ENCODE measurements at places on chromosomes 2 and 18. TPM values are rescaled to one million over a fixed set of nuclear protein-coding genes. Genes with fewer than 3 reads are reported as not detected.

GRCh38 chr18:48296581-48296980, 112.6 kb downstream of the ZBTB7C start:
- no peaks in the 10 kb centered on the region for H3K36me3 ChIP-seq
- no peak overlapping the region for H3K4me3 ChIP-seq
- no peak overlapping the region for H3K27ac ChIP-seq
- H3K27me3 ChIP-seq: no peaks in the 10 kb centered on the region

Gene DOK6
- not detected for total RNA-seq

Gene SLC19A3
- not detected for total RNA-seq

GRCh38 chr2:95264624-95265023, 9.6 kb upstream of the PROM2 start:
- no peak for DNase-seq
- no peaks in the 10 kb centered on the region for H3K36me3 ChIP-seq
- no peak overlapping the region for H3K27ac ChIP-seq
- H3K4me1 ChIP-seq: no peaks in the 10 kb centered on the region
- no peak overlapping the region for H3K4me3 ChIP-seq
- peaks cover 5% of the 10 kb centered on the region for H3K27me3 ChIP-seq

- no peak overlapping the region for H3K27ac ChIP-seq
- DNase-seq: no peak
Measured at GRCh38 chr2:149291881-149292280, 38.5 kb upstream of the LYPD6 start.

Gene SLC25A52
- total RNA-seq: not detected

Gene CCL20
- 21.9 TPM for total RNA-seq

DNA sequence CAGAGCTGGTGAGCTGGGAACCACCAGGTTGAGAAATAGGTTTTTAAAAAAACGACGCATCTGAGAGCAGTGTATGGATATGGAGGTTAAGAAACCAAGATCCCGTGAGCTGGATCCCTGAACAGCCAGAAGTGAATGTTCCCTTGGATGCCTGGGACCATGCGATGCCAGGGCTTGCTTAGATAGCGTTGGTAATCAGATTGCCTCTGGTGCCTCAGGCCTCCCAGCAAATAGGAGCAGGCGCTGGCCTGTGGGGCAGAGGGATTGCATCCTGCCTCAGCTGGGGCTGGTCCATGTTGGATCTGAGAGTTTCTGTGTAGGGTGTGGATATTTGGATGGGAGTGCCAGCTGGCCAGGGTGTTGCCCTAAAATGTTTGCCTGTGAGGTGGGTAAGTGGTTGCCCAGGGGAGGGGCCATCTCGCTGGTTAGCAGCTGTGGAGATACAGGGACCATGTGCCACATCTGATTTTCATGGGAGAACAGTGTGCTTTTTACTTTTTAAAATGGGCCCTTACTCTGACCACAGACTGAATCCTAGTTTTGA, 80.8 kb upstream of the MCFD2 start:
- H3K36me3 ChIP-seq: peaks cover 16% of the 10 kb centered on the region
- no peak overlapping the region for H3K27ac ChIP-seq

- no peak for DNase-seq
- H3K27ac ChIP-seq: no peak overlapping the region
- no peaks in the 10 kb centered on the region for H3K27me3 ChIP-seq
- H3K4me1 ChIP-seq: no peaks in the 10 kb centered on the region
- H3K4me3 ChIP-seq: no peak overlapping the region
Measured at GRCh38 chr18:3140986-3141639, 78.7 kb downstream of the MYOM1 start.

All from activated T-cell treated with anti-CD3 and anti-CD28 coated beads, Interleukin-2, amount 50 U/mL, for 72 hours (primary cell).